ENCODE measurements at places on chromosomes 6 and 20. TPM values are rescaled to one million over a fixed set of nuclear protein-coding genes. Genes with fewer than 3 reads are reported as not detected.

Gene GHRH
- total RNA-seq: not detected

GRCh38 chr6:129575378-129576118, 134.4 kb downstream of the ARHGAP18 start:
- DNase-seq: peak; percentile 83

GRCh38 chr20:36184816-36185776, 30.6 kb downstream of the EPB41L1 start:
- no peak for DNase-seq

DNA sequence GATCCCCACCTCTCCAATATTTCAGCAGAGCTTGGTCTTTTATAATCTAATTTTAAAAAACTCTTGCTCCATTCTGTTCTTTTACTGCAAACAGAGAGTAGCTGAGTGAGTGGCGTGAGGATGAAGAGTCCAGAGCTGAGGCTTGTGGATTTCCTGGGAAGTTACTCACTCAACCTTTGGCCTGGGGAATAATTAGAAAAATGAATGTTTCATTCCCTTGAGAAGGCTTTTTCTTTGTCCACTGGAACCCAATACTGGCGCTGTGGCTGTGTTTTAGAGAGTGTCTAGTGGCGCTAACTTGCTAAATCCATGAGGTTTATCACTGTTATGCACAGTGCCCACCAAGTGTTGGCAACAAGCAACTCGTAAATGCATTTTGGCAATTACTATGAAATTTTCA, 251.5 kb downstream of the HIVEP2 start:
- DNase-seq: peak; percentile 73

DNA sequence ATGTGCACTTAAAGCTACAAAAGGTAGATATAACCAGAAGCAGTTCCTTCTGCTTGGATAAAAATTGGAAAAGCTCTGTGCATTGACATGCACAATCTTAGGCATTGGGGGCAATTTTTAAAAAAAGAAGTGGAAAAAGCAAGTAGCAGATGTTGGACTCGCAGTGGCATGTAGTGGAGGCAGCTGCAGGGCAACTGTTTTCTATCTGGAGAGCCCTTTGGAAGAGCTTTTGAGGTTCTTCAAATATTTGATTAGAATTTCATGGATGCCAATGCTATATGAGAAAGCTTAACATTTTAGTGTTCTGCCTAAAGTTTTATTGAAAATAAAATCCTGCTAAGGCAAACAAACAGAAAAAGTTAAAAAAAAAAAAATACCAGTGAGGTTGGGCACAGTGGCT, 388.3 kb upstream of the RNF217 start:
- DNase-seq: no peak

Measured in fibroblast of the aortic adventitia (primary cell).